ENCODE measurements at places on chromosomes 2 and 18. TPM values are rescaled to one million over a fixed set of nuclear protein-coding genes. Genes with fewer than 3 reads are reported as not detected.

Gene PROKR1
- not detected for total RNA-seq

Gene ALPI
- not detected for total RNA-seq

Gene BCL2
- total RNA-seq = 2.5 TPM

Gene AMER3
- total RNA-seq = not detected

Gene NCKAP5
- total RNA-seq = 3.5 TPM

Gene SP140
- 0.87 TPM for total RNA-seq

Gene IL1R2
- not detected for total RNA-seq

Gene TRIB2
- total RNA-seq = 18.4 TPM

Gene TGFA
- total RNA-seq = 0.73 TPM

Gene KLHL41
- 9.8 TPM for total RNA-seq

Gene DNAJC5G
- total RNA-seq = not detected

Gene UGT1A10
- total RNA-seq = not detected

Gene MBP
- 3.8 TPM for total RNA-seq

Gene PSD4
- total RNA-seq = 1.6 TPM

Gene HAAO
- 6.3 TPM for total RNA-seq

Gene IL1A
- 0.33 TPM for total RNA-seq

Gene GREB1
- 2.2 TPM for total RNA-seq

Gene KYNU
- 1.2 TPM for total RNA-seq

Gene GMPPA
- 56.4 TPM for total RNA-seq

Gene IL1F10
- not detected for total RNA-seq

Gene SLC23A3
- 1.2 TPM for total RNA-seq

Gene FIGN
- total RNA-seq = 1.2 TPM

Gene ASAP2
- total RNA-seq = 33.3 TPM

Gene NCOA1
- total RNA-seq = 15.4 TPM

Gene SLC25A52
- total RNA-seq = 0.17 TPM

Gene GYPC
- 71.0 TPM for total RNA-seq

Gene PLEK
- not detected for total RNA-seq

Gene GALNT14
- total RNA-seq = 0.66 TPM

Gene CNDP1
- not detected for total RNA-seq

Gene IL18R1
- 0.66 TPM for total RNA-seq

Gene C2orf80
- total RNA-seq = not detected

Gene GKN1
- total RNA-seq = not detected

Gene KCNIP3
- total RNA-seq = 2.9 TPM

Gene CD28
- total RNA-seq = under 0.01 TPM

Gene SPR
- total RNA-seq = 20.5 TPM

Gene ESPNL
- total RNA-seq = 9.8 TPM

Gene NGEF
- total RNA-seq = 0.44 TPM
